ENCODE measurements at places on chromosomes 16 and 17. TPM values are rescaled to one million over a fixed set of nuclear protein-coding genes. Genes with fewer than 3 reads are reported as not detected.
A peak's percentile ranks its signal among the peaks of the same experiment; 100 is the strongest.

RND2 gene
- total RNA-seq, result 0.34 TPM

GRCh38 chr17:59330053-59330942, 1.2 kb upstream of the YPEL2 start:
- DNase-seq, result peak; percentile 74

GRCh38 chr17:14756479-14756878, 455.6 kb downstream of the HS3ST3B1 start:
- DNase-seq, result no peak

TERB1 gene
- 0.12 TPM for total RNA-seq

TMEM106A gene
- total RNA-seq, result 10.4 TPM

DNA sequence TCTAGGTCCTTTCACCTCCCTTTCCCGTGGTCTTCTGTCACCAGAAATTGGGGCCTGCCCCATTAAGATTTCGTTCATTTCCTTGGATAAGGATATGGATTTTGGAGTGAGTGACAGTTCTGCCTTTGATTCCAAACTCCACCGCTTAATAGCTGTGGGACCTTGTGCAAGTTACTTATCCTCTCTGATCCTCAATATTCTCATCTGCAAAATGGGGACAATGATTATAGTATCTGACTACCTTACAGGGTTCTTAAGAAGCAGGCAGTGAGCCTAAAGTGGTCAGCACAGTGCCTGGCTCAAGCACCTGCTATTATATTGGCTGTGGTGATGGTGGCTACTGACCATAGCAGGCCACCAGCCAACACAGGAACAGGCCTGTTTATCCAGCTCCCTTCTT, 15.6 kb downstream of the TBKBP1 start:
- no peak for DNase-seq

DNA sequence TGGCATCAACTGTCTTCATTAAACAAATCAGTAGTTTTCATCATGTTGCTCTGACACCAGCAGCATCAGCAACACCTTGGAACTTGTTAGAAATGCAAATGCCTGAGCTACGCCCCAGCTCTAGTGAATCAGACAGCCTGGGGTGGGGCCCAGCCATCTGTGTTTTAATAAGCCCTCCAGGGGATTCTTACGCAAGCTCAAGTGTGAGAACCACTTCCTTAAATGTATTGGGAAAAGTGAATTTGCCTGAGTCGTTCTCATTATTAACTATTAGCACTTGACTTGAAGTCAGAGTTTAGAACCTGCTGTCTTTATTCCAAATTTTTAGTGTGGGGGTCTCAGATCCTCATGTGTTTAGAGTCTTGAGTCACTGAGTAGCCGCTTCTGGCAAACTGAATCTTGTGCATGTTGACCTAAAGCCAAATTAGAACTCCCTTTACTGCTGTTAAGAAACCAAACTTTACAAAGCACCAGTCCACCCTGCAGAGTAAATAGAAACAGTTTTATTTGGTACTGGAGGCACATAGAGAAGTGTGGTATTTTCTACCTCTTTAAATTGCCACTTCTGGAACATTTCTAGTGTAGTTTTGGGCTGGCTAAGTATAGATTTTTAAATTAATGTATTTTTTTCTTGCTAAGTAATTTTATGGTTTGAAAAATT, 137.4 kb upstream of the COX10 start:
- DNase-seq, result peak; percentile 55

Measured in heart right ventricle (tissue), 16 donors.